ENCODE measurements at places on chromosomes 5 and 9.

- no peak for DNase-seq
Observed at GRCh38 chr9:107827304-107827703, 337.7 kb upstream of the KLF4 start.

- DNase-seq, result no peak
Observed at GRCh38 chr5:53038196-53038847, 49.2 kb downstream of the ITGA2 start.

GRCh38 chr9:133427658-133428348 is 5.6 kb downstream of the ADAMTS13 start:
- DNase-seq, result no peak

DNA sequence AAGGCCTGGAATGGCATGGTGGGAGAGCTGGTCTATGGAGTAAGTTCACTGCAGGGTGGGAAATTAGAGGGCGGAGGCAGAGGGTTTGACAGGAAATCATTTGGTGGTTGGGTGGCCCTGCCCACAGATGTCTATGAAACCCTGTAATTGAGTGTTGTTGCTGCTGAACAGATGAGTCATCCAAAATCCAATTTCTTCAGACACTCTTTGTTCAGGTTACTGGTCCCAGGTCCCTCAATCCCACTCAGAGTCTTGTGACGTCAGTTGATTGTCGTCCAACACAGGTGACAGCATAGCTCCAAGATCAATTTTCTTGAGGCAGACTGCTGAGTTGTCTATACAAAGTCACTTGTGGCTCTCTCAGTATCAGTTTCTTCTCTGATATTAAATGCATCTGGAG is 208.6 kb downstream of the GRIA1 start:
- DNase-seq, result no peak
